ENCODE measurements at places on chromosomes 13 and 19.

DNA sequence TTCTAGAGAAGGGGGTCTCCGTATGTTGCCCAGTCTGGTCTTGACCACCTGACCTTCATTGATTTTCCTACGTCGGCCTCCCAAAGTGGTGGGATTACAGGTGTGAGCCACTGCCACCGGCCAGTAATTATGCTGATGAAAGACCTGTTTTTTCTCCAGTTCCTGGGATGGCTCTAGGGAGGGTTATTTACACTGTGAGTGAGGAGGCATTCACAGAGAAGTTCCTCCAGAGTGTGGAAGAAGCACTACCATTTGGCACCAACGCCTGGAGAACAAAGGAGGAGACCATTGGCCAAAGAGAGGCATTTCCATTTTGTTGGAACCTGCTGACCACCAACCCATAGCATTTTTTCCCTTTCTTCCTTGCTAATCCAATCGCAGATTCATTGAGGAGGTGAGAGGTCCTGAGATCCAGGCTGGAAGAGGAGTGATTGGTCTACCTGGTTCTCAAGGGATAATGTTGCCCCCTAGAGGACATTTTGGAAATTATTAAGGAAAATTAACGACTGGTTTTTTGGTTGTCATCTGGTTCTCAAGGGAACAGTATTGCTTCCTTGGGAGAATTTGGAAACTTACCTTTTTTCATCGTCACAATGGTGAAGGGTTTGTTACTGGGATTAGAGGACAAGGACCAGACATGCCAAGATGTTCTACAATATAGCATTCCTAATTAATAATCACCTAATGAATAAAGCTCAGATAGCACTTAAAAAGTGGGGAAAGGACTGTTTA lies 5.5 kb upstream of the SAE1 start:
- no peak for DNase-seq

DNA sequence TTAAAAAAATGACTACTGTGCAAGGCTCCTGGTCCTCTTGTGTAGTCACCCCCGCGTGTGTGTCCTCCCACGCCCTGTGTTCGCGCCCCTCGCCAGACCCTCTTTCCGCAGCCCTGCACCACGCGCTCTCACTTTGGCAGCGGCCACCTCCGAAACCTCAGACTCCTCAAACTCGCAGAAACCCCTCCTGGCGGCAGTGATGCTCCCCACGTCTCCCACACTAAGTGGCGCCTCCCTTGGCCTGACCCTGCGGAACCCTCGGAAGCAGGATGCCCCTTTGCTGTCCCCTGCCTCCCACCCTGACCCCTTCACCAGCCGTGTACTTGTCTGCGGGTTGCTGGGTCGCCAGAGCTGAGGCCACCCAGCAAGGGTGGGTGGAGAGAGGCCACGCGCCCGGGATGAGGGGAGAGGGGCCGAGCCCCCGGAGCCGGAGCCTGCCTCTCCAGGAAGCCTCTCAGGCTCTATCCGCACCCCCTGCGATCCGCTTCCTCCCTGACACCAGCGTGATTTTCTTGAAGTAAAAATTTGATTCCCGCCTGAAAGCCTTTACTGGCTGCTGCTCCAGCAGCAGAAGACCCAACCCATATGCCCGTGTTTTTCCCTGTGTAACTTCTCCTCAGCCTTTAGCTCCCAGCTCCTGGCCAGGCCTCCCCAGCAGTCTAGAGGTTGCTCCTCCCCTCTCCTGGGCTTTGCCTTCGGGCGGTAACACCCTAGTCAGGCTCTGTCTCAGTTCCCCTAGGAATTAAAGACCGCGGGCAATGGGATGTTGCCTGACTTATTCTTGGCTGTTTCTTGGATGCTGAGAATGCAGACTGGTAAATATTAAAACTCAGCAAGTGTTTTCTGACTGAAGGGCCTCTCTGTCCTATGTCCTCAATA lies 55.2 kb downstream of the MIPEP start:
- DNase-seq = no peak

DNA sequence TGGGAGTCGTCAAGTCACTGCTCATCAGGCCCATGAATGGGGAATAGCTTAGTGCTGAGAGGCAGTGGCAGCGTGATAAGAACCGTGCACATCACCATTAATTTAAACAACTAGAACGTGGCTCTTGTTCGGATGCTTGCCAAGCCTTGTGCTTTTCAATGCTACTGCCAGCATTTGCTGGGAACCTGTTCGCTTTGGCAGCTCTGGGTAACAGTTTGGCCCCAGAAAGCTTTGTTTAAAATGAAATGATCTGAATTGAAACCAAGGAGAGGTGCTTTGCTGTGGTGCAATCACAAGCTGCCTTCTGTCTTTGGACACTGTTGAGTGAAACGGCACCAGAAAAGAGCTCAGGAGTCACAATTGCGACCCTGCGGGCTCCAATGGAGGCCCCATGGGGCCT lies 53.5 kb upstream of the OLFM4 start:
- no peak for DNase-seq

DNA sequence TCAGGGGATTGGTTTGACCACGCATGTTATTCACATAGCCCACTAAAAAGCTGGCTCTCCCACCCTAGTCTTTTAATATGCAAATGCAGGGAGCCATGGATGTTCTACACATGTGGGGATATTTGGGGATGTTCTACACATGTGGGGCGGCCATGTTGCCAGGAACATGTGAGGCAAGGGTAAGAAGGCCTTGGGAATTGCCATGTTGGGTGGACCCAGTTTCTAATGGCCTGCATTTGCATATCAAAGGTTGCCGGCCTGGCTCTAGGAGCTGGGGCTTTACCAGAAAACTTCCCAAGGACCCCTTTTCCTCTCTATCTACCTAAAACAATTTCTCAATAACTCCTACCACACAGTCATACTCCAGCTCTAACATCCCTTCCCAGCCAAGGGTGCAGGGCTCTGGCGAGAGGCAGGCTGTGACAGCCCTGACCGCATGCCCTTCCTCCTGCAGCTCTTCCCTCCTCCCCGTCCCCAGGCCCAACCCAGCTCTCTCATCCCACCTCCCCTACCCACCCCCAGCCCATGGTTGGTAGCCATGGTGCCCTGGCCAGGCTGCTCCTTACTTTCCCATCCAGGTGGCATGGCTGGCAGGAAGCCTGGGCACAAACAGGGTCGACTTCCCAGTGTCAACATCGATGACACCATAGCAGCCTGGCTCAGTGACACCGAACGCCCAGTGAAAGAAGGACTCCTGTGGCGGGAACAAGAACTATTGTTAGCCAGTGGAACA lies 11.0 kb downstream of the PEPD start:
- no peak for DNase-seq

DNA sequence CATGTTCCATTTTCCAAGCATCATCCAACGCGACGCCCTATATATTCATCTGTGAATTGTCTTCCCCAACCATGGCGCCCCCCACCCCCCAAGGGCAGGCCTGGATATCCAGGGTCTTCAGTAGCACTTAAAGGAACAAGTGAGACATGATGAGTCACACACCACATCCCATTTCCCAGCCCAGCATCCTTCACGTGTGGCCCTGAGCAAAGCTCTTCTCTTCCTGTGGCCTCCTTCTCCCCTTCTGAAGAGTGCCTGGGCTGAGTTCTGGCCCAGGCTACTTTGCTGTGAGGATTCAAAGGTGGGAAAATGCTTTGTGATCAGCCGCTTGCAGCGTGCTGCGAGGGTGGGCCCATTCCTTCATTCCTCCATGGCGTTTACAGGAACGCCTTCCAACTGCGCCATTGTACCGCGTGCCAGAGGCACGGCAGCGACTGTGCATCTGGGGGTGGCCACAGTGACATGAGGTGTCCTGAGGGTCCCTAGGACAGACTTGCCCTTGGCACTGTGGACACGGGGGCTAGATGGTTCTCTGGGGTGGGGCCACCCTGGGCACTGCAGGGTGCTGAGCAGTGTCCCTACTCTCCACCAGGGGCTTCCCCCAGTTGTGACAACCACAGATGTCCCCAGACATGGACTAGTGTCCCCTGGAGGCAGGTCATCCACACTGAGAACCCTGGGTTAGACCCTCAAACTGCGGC lies 11.7 kb downstream of the PLIN4 start:
- no peak for DNase-seq

GRCh38 chr19:4971424-4971793 lies 2.5 kb downstream of the KDM4B start:
- DNase-seq = no peak

All from glomerular endothelial cell (primary cell).